ENCODE measurements at places on chromosomes 7 and 10. TPM values are rescaled to one million over a fixed set of nuclear protein-coding genes. Genes with fewer than 3 reads are reported as not detected.

DNA sequence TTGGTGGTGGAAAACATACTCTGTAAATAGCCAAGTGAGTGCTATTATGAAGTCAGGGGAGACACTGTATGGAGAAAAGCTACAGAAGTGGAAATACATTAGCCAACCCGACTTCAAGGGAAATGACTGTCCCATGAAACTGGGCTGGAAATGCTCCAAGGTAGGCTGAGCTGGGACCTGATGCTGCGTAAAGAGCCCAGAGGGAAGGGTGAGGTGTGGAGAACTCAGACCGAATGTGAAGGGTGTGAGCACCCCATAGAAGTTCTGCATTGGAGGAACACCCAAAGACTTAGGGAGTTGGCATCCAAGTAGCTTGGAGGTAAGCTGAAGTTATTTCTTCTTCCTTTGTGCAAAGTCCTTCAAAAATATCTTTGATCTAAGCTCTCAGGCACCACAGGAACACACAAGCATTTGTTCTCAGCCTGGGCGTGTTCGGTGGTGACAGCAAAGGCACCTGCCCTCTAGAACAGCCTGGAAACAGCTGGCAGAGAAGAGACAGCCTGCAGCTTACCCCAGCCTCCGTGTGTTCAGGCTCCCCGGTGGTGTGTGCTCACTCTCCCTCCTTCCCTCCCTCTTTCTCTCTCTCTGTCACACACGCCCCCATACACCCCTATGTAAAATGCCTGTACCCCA, 19.1 kb upstream of the GJD4 start:
- H3K36me3 ChIP-seq, result no peaks in the 10 kb centered on the region
- H3K4me3 ChIP-seq, result no peak overlapping the region
- no peaks in the 10 kb centered on the region for H3K27me3 ChIP-seq
- peak; percentile 28 for DNase-seq
- no peaks in the 10 kb centered on the region for H3K4me1 ChIP-seq
- H3K27ac ChIP-seq, result no peak overlapping the region

DNA sequence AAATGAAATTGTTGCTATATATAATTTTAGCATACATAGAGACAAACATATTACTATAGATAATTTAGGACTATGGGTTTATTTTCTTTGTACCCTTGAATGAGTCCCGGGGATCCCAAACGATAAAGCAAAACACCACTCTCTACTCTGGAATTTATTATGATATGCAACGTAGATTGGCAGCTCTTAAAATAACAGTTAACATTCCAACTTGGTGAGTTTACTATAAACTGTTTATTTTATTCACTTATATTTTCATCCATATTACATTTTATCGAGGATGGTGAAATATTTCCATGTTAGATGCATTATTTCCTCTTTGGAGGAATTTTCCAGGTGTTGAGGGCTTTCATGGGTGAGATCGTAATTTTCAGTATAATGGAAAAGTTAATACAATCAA, 138.7 kb upstream of the DGKB start:
- H3K4me1 ChIP-seq, result no peaks in the 10 kb centered on the region
- H3K27ac ChIP-seq, result no peak overlapping the region
- no peak for DNase-seq
- H3K27me3 ChIP-seq, result no peaks in the 10 kb centered on the region
- no peak overlapping the region for H3K4me3 ChIP-seq

DNA sequence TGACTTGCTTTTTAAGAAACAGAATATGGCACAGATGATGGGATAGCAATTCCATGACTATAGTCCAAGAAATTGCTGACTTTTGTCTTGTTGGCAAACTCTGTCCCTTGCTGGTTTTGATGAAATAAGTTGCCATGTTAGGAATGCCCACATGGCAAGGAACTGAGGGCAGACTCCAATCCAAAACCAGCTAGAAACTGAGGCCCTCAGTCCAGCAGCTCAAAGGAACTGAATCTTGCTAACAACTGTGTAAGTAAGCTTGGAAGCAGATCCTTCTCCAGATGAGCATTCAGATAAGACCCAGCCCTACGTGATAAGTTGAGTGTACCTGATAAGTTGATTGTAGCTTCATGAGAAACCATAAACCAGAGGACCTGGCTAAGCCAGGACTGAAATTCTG, 64.3 kb upstream of the BMPER start:
- no peak for DNase-seq
- no peak overlapping the region for H3K27ac ChIP-seq
- H3K27me3 ChIP-seq, result no peaks in the 10 kb centered on the region
- peaks cover 2% of the 10 kb centered on the region for H3K4me1 ChIP-seq
- no peaks in the 10 kb centered on the region for H3K36me3 ChIP-seq
- no peak overlapping the region for H3K4me3 ChIP-seq

DNA sequence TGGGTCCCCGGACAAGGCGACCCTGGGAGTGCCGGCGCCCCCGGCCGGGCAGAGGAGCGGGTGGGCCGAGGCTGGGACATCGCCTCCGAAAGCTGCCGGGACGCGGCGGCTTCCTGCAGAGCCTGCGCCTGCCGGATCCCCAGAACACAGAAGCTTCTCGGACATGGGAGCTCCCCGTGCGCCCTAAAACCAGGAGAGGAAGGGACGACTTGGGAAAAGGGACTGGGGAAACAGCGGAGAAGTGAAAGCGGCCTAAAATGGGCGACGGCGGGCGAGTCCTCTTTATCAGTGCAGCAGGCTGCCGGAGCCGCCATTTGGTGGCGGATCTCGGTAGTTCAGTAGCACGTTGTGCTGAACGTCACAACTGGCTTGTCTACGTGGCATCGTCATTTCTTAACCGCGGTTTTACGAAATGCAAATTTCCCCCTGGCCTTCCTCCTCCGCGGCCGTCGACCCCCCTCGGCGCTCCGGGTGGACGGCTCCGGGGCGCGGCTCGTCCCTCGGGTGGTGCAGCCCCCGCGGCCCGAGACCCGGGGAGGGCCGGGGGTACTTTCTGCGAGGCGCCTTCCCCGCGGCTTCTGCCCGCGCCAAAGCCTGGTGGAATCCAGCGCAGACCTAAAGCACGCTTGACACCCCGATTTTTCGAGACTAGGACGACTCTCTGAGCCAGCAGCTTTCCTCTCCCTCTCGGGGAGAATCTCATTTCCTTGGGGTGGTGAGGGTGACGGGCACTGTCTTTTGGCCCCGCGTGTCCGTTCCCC, 9.9 kb upstream of the SPAG6 start:
- H3K27ac ChIP-seq, result no peak overlapping the region
- H3K4me1 ChIP-seq, result peaks cover 5% of the 10 kb centered on the region
- peak; percentile 84 for DNase-seq
- H3K36me3 ChIP-seq, result no peaks in the 10 kb centered on the region
- H3K4me3 ChIP-seq, result peak overlapping the region; percentile 60

Gene NANOS1
- 1.7 TPM for total RNA-seq

DNA sequence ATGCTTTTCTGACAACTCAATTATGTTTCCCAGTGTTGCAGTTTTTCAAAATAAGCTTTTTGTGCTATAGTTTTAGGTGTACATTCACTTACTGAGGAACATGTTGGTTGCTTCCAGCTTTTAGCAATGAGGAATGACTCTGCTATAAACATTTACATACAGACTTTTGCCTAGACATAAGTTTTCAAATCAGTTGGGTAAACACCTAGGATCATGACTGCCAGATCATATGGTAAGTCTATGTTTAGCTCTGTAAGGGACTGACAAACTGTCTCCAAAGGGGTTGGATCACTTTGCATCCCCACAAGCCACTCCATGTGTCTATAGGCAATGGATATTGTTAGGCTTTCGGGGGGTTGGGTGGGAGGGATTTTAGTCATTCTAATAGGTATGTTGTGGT, 10.8 kb upstream of the GRID2IP start:
- no peak overlapping the region for H3K4me3 ChIP-seq
- no peak overlapping the region for H3K27ac ChIP-seq
- no peaks in the 10 kb centered on the region for H3K4me1 ChIP-seq
- H3K36me3 ChIP-seq, result no peaks in the 10 kb centered on the region
- no peaks in the 10 kb centered on the region for H3K27me3 ChIP-seq

DNA sequence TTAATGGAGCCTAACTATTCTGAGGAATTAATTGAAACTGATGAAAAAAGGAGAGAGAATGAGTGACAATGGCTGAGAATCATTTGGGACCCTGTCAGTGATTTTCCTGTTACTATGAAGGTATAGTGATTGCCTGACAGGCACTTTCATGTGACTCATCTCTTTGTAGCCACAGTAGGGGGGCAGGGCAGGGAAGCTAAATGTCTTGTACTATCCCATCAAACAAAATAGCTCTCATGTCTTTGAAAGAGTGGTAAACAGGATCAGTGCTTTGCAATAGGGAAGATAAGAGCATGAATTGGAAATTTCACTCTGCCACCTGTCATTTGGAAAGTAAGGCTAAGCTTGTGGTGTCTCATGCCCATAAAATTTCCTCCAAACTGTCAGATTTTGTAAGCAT, 94.5 kb upstream of the GSDME start:
- H3K27ac ChIP-seq, result no peak overlapping the region
- H3K4me1 ChIP-seq, result no peaks in the 10 kb centered on the region
- peak; percentile 72 for DNase-seq
- no peaks in the 10 kb centered on the region for H3K27me3 ChIP-seq
- H3K4me3 ChIP-seq, result no peak overlapping the region

Gene PAPOLB
- 0.90 TPM for total RNA-seq

DNA sequence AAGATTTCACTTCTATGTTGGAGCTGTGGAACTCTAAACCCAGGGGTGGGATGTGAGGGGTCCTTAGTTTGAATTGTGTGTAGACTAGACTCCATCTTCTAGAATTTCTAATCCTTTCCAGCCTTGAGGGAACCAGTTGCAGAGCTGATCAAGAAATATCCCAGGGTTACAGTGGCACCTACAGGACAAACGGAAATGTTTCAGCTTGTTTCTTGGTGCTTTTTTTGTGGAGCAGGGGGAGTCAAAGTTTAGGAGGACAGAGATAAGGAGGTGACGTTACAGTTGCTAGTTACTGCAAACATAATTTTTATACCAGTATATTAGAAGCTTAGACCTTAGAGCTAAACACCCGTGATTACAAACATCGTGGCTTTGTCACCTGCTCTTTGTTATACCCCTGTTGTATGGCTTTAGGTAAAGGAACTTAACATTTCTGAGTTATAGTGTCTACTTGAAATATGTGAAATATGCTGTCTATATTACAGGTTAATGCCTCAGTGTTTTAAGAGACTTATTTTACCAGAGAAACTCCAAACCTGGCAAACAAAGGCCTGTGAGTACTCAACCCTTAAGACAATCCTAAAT, 84.5 kb upstream of the DYNC1I1 start:
- DNase-seq, result peak; percentile 63
- H3K27ac ChIP-seq, result no peak overlapping the region
- H3K4me3 ChIP-seq, result no peak overlapping the region
- no peaks in the 10 kb centered on the region for H3K27me3 ChIP-seq
- H3K36me3 ChIP-seq, result no peaks in the 10 kb centered on the region

GRCh38 chr10:126222736-126223511, 165.4 kb downstream of the ADAM12 start:
- no peak overlapping the region for H3K4me3 ChIP-seq
- H3K4me1 ChIP-seq, result peaks cover 3% of the 10 kb centered on the region
- no peak overlapping the region for H3K27ac ChIP-seq
- no peaks in the 10 kb centered on the region for H3K36me3 ChIP-seq
- DNase-seq, result no peak

Gene SFXN4
- 24.0 TPM for total RNA-seq

GRCh38 chr7:79506481-79506880, 53.0 kb upstream of the MAGI2 start:
- no peak overlapping the region for H3K27ac ChIP-seq
- H3K27me3 ChIP-seq, result no peaks in the 10 kb centered on the region
- H3K36me3 ChIP-seq, result no peaks in the 10 kb centered on the region
- no peak overlapping the region for H3K4me3 ChIP-seq
- peak; percentile 63 for DNase-seq
- peaks cover 2% of the 10 kb centered on the region for H3K4me1 ChIP-seq

DNA sequence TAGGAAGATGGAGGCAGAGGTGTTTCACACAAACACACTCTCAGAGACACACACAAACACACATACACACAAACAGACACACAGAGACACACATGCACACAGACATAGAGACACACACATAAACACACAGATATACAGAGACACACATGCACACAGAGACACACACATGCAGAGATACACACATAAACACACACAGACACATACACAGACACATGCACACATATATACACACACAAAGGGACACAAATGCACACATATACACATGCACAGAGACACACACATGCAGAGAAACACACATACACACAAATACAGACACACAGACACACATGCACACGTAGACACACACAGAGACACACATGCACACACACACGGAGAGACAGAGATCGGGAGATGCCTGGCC, 163.3 kb downstream of the TCERG1L start:
- no peaks in the 10 kb centered on the region for H3K27me3 ChIP-seq
- H3K4me1 ChIP-seq, result no peaks in the 10 kb centered on the region
- no peak overlapping the region for H3K27ac ChIP-seq
- DNase-seq, result no peak
- H3K36me3 ChIP-seq, result no peaks in the 10 kb centered on the region
- H3K4me3 ChIP-seq, result no peak overlapping the region

- H3K4me1 ChIP-seq, result peaks cover 9% of the 10 kb centered on the region
- no peak overlapping the region for H3K27ac ChIP-seq
- H3K4me3 ChIP-seq, result no peak overlapping the region
Measured at GRCh38 chr10:75070961-75071428, 40.5 kb upstream of the SAMD8 start.

Gene NXPH1
- 0.24 TPM for total RNA-seq

DNA sequence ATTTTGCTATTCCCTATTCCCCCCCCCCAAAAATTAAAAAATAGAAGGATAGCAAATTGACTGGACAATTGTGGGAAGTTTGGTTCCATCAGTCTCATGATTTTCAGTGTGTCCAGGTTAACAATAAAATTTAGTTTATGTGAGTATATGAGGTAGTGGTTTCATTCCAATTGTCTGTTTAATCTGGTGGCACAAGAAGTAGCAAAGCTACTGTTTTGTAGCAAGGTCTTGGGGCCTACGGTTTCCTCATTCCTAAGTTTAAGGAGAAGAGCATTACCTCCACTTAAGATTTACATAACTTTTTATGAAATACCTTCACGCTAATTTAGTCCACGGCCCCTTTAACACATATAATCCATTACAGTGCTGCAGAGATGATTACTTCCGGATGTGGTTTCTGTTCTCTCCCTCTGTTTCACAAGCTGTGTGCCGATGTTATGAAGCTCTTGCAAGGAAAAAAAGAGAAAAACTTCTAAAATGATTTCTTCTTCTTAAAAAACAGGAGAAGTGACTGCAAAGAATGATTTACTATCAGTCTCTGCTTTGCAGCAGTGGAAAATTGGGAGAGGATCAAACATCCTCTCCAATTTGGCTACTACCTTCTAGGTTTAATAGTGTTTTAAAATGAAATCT, 32.7 kb upstream of the NPVF start:
- H3K4me3 ChIP-seq, result no peak overlapping the region
- no peaks in the 10 kb centered on the region for H3K27me3 ChIP-seq
- H3K27ac ChIP-seq, result no peak overlapping the region
- DNase-seq, result no peak

GRCh38 chr10:60332371-60332770, 57.3 kb downstream of the ANK3 start:
- no peak overlapping the region for H3K27ac ChIP-seq
- H3K27me3 ChIP-seq, result no peaks in the 10 kb centered on the region
- H3K36me3 ChIP-seq, result no peaks in the 10 kb centered on the region
- H3K4me3 ChIP-seq, result no peak overlapping the region
- no peaks in the 10 kb centered on the region for H3K4me1 ChIP-seq

Measured in endodermal cell (in vitro differentiated cells).